Panc1 (cell line): ENCODE measurements at places on chromosomes 5 and 9.

DNA sequence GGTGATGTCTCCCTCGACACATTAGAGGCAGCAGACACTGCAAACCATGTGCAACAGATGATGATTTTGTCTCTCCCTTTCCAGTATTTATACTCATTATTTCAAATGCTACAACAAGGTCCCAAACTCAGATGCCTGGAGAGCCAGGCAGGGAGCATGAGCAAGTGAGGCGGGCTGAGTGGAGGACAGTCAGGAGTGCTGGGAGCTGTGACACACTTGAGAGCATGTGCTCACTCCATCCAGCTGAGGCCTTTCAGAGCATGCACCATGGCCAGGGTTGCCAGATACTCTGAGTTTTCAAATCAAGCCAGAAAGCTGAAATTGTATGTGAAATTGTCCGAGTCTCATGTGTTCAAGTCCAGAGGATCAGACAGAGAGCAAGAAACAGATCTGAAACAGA, 55.8 kb upstream of the SLC2A8 start:
- no peak for DNase-seq

GRCh38 chr5:72618708-72619107, 111.5 kb upstream of the ZNF366 start:
- DNase-seq: no peak

- DNase-seq: no peak
These were observed 1809.2 kb upstream of the ACO1 start for GRCh38 chr9:30575218-30575617.

DNA sequence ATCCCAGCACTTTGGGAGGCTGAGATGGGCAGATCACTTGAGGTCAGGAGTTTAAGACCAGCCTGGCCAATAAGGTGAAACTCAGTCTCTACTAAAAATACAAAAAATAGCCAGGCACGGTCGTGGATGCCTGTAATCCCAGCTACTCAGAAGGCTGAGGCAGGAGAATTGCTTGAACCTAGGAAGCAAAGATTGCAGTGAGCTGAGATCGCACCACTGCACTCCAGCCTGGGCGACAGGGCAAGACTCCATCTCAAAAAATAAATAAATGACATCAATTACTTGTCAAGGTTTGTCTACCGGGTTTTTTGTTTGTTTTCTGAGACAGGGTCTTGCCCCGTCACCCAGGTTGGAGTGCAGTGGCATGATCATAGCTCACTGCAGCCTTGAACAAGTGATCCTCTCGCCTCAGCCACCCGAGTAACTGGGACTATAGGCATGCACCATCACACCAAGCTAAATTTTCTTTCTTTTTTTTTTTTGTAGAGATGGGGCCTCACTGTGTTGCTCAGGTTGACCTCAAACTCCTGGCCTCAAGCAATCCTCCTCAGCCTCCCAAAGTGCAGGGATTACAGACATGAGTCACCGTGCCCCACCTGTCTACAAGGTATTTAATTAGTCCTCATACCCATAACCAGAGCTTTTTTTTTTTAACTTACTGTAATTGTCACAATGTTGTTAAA, 64.9 kb downstream of the SUSD1 start:
- no peak for DNase-seq

- DNase-seq: no peak
These were observed 92.6 kb downstream of the CHSY3 start for GRCh38 chr5:129996896-129997295.

- DNase-seq: no peak
These were observed 228.1 kb upstream of the PANK3 start for GRCh38 chr5:168807287-168807686.

DNA sequence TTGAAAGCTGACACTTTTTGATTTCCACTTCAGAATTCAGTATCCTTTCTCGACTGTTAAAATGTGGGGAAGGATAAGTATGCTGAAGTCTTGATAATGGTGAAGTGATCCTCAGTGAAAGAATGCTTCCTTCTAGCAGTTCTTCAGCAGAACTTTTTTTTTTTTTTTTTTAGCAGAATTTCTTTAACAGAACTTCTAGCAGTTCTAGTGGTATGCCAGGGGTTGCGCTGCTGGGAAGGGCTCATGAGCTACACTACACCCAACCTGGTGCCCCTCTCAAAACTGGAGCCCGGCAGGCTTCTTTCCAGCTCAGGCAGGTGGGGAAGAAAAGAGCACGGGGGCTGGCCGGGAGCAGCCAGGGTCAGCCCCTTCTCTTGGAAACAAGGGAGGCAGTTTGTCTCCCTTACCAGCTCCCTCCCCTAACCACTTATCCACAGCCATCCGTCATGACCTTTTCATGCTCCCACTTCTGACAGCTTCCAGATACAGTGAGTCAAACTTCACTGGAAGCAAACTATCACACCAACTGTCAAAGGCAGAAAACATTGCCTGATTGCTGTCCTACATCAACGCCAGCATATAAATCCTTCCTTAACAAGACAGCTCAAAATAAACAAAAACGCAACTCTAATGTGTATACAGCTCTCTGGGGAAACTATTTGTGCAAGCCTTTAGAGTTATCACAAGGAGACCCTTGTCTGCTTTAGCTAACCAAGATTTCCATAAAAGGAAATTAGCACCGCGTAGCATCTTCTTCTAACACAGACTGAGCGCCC, 211.5 kb downstream of the GAPVD1 start:
- no peak for DNase-seq

GRCh38 chr5:179135441-179136215, 75.5 kb downstream of the ZNF354C start:
- DNase-seq: no peak

DNA sequence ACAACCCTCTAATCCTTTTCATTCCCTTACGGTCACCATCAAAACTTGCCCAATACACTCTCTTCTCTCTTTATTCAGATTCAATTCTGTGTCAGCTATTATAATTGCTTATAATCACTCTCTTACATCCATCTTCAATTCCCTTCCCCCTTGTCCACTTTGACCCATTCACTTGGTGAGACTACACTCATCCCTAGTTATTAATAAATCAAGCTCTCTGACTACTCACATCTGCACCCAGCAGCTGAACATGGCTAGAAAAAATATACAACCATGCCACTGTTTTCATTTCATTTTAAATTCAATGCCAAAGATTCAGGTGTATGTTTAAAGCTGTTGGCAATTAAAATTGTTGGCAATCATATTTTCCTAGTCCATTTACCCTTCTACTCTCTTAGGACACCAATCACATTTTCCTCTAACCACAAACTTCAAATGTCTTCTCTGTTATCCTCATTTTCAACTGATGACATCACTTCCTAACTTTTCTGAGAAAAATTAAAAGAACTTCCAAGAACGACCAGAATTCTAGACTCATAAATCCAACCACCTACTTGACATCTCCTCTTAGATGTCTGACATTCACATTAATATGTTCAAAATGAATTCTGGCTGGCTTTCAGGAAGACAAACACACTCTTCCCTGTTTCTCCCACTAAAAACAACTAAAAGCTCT, 5.5 kb downstream of the C5orf15 start:
- no peak for DNase-seq

- DNase-seq: no peak
These were observed 409.7 kb downstream of the ADGRV1 start for GRCh38 chr5:90968319-90968718.

- DNase-seq: no peak
These were observed 41.7 kb downstream of the SEMA6A start for GRCh38 chr5:116532762-116533525.

GRCh38 chr5:126449751-126450271, 26.6 kb downstream of the GRAMD2B start:
- DNase-seq: no peak

GRCh38 chr5:146068206-146068605, 37.2 kb downstream of the PLAC8L1 start:
- DNase-seq: no peak

DNA sequence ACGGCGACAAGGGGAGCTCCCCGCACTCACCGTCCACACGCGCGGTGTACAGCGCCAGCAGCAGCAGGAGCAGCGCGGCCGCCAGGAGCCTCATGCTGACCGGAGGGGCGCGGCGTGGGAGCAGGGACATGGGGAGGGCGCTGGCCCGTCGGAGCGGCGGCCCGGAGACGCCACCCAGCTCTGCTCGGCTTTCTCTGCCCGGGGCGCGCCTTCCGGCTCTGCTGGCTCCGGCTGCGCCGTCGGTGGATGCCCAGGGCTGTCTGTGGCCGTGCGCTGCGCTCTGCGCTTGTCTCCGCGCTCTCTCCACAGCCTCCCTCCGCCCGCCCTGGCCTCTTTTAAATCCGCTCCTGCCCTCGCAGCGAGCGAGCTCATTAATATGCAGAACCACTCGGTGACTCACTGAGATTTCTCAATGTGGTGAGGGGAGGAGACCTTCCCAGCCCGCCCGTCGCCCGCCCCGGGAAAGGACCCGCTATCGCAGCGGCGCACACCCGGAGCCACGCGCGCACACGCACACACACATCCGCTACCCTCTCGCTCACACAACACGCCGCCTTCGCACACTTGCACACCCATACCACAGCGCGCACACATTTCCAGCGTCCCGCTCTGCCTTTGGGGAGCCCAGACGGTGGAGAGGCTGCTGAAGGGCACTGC, at the start of gene CXCL14:
Gene CXCL14 (minus strand): TSS at position 307 of the 657 bp plus-strand sequence. CDS start 213 bp downstream, at position 94.
- DNase-seq: no peak

GRCh38 chr9:34240006-34240405, 61.2 kb downstream of the UBAP1 start:
- DNase-seq: no peak

DNA sequence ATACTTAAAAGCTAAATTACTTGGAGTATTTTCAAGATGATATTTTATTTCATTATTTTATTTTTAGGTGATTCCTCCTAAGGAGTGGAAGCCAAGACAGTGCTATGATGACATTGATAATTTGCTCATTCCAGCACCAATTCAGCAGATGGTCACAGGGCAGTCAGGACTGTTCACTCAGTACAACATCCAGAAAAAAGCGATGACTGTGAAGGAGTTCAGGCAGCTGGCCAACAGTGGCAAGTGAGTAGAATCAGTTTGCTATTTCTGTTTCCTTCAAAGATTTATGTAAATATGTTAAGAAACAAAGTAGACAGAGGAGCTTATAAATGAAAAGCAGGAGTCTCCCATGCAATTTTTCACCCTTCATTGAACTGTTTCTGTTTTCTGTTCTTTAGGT, 47.8 kb downstream of the KDM4C start:
- DNase-seq: no peak

DNA sequence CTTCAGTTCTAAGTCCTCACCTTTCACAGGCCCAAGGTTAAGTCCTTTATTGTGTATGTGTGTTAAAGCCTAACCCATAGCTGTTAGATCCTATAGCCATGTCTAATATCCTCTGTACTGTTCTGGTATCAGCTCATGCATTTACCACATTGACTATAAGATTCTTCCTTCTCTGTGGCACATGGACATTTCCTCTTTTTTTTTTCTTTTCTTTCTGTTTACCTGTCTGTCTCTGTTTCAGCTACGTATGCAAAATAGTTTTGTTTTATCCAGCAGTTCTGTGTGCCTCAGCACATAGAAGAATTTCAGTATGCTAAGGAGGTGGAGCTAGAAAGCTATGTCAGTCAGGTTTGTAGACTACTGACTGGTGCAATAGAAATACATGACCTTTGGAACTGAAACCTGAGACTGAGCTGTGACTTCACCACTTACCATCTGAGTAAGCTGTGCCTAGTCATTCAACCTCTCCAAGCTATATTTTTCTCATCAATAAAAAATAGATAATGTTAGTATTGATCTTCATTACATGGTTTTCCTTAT, 155.6 kb upstream of the VLDLR start:
- no peak for DNase-seq

- DNase-seq: no peak
These were observed 516.5 kb downstream of the KIF4B start for GRCh38 chr5:155530046-155530445.

DNA sequence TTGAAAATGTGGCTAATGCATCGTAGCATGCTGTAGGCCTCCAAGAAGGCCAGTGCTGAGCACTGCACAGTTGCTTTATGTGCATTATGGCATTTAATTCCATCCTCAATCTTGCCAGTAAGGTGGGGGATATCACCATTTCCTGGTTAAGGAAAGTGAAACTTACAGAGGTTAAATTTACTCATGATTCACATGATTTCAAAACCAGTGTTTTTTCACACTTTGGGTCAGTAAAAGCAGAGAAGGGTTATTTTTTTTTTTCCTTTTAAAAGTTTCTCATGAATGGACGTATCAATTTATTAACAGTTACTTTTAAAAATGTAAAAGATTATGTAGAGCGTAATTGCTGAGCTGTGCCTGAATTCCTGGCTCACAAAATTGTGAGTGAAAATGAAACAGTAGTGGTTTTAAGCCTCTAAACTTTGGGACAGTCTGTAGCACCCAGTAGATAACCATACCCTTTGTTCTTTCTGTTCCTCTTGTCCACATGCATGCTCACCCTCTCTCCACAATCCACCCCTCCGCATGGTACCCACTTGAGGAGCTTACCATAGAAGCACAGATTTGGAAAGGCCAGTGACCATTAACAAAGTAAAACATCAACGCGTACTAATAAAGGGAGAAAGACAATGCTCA, 21.2 kb downstream of the MAST4 start:
- DNase-seq: no peak

DNA sequence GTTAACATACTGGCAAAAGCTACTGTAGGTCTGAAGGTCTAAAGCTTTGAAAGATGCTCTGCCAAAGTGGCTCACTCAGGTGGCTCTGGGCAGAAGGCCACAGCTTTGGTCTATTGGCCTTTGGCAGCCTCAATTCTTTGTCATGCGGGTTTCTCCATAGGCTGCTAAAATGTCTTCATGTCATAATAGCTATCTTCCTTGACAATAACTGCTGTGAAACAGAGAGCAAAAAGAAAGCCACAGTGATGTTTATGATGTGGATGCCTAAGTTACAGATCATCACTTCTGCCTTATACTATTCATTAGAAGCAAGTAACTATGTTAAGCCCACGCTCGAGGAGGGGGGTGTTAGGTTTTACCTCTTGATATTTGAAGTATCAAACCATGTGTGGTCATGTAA, 906.1 kb upstream of the CDH9 start:
- DNase-seq: no peak

GRCh38 chr9:20684875-20685696, 1.0 kb downstream of the FOCAD start:
- no peak for DNase-seq

GRCh38 chr5:95956021-95956899, 5.4 kb downstream of the ELL2 start:
- DNase-seq: no peak

- no peak for DNase-seq
These were observed 257.4 kb upstream of the TRPC7 start for GRCh38 chr5:136622747-136623146.

- no peak for DNase-seq
These were observed at the start of gene ENTPD8 for GRCh38 chr9:137441289-137441934. Gene ENTPD8 (minus strand): TSS chr9:137441357. CDS start chr9:137438285, 3,072 bp downstream.

DNA sequence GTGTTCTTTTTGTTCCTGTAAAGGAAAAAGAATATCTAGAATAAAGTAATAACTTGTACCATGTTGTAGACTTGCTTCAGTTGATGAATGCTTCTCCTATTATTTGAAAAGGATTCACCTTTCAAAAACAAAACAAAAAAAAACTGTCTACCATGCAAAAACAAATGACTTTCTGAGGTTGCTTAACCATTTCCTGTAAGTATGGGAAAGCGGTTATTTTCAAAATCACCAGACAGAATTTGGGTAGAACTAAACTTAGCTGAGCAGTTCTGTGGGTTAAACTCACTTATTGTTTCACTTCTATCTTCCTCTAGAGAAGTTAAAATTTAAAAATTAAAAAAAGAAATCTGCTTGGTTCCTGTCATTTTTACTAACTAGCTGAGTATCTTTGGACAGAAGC, 25.2 kb downstream of the LNPEP start:
- no peak for DNase-seq

- DNase-seq: no peak
These were observed 5.9 kb downstream of the HMCN2 start for GRCh38 chr9:130271473-130271872.
